ENCODE measurements at places on chromosomes 4 and X.

DNA sequence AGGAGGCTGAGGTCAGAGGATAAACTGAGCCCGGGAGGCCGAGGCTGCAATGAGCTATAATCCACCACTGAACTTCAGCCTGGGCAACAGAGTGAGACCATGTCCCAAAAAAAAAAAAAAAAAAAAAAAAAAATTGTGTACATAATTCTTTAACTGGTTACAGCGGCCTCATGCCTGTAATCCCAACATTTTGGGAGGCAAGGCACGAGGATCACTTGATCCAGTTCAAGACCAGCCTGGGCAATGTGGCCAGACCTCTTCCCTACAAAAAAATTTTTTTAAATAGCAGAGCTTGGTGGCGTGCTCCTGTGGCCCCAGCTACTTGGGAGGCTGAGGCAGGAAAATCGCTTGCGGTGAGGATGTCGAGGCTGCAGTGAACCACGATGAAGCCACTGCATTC is 9.3 kb downstream of the KLHL15 start:
- DNase-seq, result no peak

DNA sequence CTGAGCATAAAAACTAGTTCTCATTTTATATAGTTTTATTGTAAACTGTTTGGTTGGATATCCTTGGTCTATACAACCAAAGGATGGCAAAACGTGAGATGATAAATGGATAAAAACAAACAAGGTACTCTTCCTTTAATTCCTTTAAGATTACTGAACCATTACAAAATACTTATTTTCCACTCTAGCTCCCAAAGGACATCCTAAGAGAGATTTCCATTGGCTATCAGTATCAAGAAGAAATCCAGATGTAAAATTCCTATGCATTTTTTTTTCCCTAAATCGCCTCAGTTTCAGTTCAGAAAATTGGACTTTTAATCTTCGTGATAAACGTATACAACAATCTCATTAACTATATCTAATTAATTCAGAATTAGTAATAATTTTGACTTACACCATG is 2.3 kb downstream of the FBXL5 start:
- DNase-seq, result no peak

DNA sequence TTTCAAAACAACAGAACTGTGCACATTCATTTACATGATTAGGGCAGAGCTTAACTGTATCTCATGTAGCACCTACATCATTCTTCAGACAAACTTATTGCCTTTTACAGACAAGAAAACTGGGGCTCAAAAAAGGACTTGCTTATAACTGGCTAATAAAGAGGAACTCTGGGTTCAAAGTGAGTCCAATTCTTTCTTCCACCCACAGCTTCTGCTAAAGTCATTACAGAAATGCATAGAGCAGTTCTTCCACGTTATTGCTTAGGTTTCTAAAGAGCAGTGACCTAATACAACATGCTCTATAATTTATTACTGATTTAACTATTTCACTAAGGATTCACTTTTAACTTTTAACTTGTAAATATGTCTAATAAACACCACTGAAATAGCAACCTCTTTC is 60.6 kb downstream of the ELOVL6 start:
- DNase-seq, result no peak

DNA sequence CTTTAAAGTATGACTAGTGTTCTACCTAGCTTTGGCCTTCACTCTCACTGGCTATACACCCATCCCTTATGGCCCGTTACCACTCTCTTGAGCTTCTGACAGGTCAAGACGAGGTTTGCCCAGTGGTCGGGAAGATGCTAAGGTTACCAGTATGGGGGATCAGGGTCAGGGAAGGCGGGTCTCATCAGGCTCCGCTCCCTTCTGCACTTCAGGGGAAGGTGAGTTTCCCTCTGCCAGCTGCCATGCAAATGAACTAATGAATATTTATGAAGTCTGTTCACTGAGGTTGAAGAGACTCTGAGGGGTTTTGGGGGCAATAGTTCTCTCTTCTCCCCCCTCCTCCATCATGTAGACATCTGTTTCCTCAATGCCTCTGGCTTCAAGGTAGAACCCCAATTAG is 6.6 kb downstream of the EFNB1 start:
- DNase-seq, result no peak

- no peak for DNase-seq
Measured at GRCh38 chr4:108891896-108892590, 129.2 kb upstream of the ETNPPL start.

DNA sequence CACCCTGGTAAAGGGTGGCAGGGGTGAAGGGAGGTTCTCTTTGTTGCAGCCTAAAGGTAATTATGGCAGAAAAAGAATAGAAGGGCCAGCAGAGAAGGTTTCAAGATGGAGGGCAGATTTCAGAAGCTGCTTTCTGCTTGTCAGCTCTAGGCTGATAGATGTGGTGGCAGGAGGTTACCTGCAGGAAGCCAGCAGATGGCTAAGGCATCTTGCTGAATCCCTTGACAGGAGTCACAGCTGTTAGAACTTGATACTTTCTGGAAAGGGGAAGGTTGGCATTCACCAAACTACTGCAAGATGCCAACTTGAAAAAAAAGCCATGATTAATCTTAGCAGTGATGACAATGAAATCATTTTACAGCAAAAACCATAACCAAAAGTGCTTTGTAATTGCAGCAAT is 69.5 kb upstream of the CBLL2 start:
- DNase-seq, result no peak

- DNase-seq, result no peak
Measured at GRCh38 chrX:114332766-114333165, 251.1 kb upstream of the HTR2C start.

- DNase-seq, result no peak
Measured at GRCh38 chr4:75658876-75659275, 14.3 kb downstream of the G3BP2 start.

DNA sequence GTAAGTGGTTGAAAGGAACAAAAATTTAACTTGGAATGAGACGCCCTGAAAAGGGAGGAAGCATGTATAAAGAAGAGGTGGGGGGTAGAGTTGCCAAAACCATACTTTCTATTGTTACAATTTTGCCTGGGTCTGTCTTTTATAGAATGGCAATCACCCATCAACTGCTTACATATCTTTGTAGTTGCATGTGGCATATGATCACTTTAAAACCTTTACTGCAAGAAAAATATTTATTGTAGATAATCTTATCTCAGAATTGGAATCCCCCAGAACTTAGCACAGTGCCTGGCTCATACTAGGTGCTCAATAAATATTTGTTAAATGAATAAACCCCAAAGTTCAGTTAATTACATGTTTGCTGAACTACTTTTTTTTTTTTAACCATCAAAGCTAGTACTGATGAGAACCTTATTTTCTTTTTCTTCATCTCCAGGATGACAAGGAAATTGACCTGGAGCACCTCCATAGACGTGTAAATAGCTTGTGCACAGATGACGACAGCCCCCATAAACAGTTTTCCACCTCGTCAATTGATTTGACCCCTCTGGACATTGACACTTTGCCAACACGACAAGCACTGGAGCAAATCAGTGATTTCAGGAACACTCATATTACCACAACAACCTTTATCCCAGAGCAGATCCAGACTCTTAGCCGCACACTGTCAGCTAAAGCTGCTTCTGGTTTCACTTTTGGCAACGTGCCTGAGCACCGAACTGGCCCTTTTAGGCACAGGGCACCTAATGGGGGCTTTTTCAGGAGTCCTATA is 56.7 kb upstream of the ATOH1 start:
- no peak for DNase-seq

GRCh38 chr4:181890911-181891310 is 352.3 kb upstream of the TENM3 start:
- DNase-seq, result no peak

GRCh38 chr4:16027626-16028025 is 56.2 kb downstream of the PROM1 start:
- no peak for DNase-seq

GRCh38 chrX:132639446-132639845 is 150.6 kb upstream of the MBNL3 start:
- DNase-seq, result no peak

DNA sequence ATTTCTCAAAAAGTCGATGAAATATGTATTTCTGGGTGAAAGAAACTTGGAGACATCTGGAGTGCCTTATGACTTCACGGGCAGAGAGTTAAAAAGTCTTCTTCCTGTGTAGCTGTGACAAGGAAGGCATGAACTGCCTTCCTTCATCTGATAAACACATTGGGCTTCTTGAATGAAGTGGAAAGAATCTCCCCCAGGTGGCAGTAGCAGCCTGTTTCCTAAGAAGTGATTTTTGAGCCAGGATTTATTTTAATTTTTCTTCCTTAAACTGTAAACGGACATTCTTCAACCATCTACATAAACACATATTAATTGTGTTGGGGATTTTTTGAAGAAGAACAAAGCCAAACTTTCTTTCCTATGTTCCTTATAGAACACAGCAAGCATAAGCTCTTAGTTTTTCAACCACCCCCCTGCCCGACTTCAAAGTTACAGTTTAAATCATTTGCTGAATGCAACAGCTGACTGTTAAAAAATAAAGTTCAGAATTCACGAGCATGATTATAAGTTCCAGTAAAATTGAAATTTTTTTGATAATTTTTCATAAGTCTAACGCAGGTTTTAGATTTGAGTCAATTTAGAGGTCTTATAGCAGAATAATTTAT is 980 bp upstream of the GIMD1 start:
- no peak for DNase-seq

DNA sequence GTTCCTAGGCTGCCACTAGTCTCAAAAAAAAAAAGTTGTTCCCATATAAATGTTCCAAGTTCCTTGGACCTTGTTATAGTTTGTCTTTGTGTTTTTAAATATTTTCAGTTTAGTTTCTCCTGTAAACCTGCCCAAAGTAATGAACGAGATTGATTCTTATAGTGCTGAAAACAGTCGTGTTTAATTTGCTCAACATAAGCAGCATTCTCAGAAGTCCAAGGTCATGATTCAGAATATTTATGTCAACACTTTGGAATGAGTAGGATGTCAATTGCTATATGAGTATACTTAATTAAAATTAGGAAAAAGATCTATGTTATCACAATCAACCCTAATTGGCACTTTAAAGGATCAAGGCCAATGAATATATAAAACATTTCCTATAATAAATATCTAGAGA is 510.9 kb downstream of the PPP4R3C start:
- no peak for DNase-seq

DNA sequence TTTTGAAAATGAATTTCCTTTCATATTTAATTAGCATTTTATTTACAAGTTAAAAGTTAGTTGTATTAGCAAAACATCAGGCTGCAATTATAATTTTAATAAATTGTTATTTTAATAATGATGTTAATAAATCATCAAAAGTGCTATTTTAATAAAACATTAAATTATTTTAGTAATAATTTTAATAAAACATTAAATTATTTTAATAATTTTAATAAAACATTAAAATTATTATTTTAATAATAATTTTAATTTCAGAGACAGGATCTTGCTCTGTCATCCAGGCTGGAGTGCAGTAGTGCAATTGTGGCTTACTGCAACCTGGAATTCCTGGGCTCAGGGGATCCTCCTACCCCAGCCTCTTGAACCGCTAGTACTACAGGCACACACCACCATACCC is 10.8 kb downstream of the RAP2C start:
- no peak for DNase-seq

DNA sequence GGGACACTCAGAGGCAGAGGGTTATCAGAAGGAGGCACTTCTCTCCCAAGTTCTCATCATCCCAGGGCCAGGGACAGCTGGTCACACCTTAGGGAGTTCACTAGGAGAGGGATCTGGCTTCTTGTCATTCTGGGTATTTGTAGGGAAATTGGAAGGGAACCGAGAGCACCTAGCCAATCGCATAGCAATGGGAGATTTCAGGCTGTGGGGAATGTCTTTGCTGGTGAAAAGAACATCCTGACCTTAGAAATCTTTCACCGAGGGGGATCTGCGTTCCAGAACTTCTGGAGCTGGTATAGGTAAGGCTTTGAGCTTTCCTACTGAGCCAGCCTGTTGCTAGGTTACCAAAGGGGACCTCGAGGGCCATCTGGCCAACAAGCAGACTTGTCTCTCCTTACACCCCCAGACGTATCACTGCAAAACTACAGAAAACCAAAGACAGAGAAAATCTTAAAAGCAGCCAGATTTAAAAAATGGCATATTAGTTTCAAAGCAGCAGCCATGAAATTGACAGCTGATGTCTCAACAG is 6.8 kb downstream of the HTT-AS start:
- DNase-seq, result no peak

DNA sequence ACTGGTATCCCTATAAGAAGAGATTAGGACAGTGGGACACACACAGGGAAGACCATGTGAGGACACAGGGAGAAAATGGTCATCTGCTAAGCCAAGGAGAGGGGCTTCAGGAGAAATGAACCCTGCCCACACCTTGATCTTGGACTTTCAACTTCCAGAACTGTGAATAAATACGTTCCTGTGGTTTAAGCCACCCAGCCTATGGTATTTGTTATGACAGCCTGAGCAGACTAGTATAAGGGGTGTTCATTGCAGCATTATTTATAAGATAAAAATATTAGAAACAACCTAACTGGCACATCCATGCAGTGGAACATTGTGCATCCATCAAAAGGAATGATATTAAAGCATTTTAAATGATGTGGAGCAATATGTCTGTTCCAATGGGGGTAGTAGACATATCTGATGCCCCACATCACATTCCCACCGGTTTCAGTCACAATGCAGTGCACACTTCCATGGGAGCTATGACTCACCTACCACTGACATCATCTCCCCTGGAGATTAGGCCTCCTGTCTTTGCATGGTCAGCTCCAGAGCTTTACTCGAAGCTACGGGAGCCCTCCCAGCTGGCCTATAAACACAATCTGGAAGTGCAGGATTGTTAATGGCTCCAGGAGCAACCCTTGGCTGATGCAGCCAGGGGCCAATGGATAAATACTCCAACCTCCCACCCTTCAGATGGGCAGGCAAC is 38.9 kb upstream of the MAMLD1 start:
- no peak for DNase-seq

- DNase-seq, result no peak
Measured at GRCh38 chr4:145681956-145682355, 2.0 kb downstream of the C4orf51 start.

- no peak for DNase-seq
Measured at GRCh38 chr4:14404730-14405129, 597.6 kb upstream of the CPEB2 start.
